ENCODE measurements at places on chromosomes 3 and 15. TPM values are rescaled to one million over a fixed set of nuclear protein-coding genes. Genes with fewer than 3 reads are reported as not detected.
A peak's percentile ranks its signal among the peaks of the same experiment; 100 is the strongest.

IL20RB gene
- total RNA-seq, result not detected

CLRN1 gene
- total RNA-seq, result not detected

STIMATE gene
- 22.9 TPM for total RNA-seq

STRA6 gene
- total RNA-seq, result 25.8 TPM

- DNase-seq, result peak; percentile 90
- H3K27ac ChIP-seq, result no peak overlapping the region
- H3K4me3 ChIP-seq, result peak overlapping the region; percentile 71
- peaks cover 19% of the 10 kb centered on the region for H3K4me1 ChIP-seq
Observed at GRCh38 chr15:68578175-68578979, 416 bp upstream of the CORO2B start.

GRCh38 chr3:136141891-136142290 lies 54.2 kb downstream of the MSL2 start:
- H3K4me3 ChIP-seq, result no peak overlapping the region
- H3K4me1 ChIP-seq, result peaks cover 22% of the 10 kb centered on the region
- peaks cover 9% of the 10 kb centered on the region for H3K36me3 ChIP-seq
- H3K27me3 ChIP-seq, result no peaks in the 10 kb centered on the region
- peak overlapping the region; percentile 73 for H3K27ac ChIP-seq

GRCh38 chr3:191085091-191085490 lies 114.0 kb upstream of the OSTN start:
- peaks cover 32% of the 10 kb centered on the region for H3K27me3 ChIP-seq
- no peaks in the 10 kb centered on the region for H3K4me1 ChIP-seq
- H3K27ac ChIP-seq, result no peak overlapping the region
- H3K4me3 ChIP-seq, result no peak overlapping the region

DNA sequence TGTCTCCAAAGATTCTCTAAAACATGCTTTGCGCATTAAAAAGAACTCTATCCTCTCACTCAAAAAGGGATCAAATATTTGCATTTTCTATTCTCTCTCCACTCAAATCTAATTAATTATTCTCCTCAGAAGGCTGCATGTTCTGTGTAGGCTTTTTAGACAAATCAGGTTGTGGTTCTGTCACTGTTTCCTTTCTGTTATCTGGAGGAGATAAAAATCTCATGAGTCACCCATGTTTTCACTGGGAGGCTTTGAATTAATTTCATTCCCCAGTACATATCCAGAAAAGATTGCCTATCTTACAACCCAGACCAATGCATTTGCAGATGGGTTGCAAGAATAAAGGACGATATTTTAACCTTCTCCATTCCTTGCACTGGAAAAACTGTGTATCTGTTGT lies 446.5 kb downstream of the GRM7 start:
- DNase-seq, result no peak
- no peak overlapping the region for H3K27ac ChIP-seq
- no peaks in the 10 kb centered on the region for H3K4me1 ChIP-seq
- H3K36me3 ChIP-seq, result no peaks in the 10 kb centered on the region

- no peak for DNase-seq
- peaks cover 41% of the 10 kb centered on the region for H3K36me3 ChIP-seq
- no peaks in the 10 kb centered on the region for H3K27me3 ChIP-seq
- no peak overlapping the region for H3K4me3 ChIP-seq
- peaks cover 5% of the 10 kb centered on the region for H3K4me1 ChIP-seq
Observed at GRCh38 chr3:138234401-138235179, 47.5 kb downstream of the ARMC8 start.

DNA sequence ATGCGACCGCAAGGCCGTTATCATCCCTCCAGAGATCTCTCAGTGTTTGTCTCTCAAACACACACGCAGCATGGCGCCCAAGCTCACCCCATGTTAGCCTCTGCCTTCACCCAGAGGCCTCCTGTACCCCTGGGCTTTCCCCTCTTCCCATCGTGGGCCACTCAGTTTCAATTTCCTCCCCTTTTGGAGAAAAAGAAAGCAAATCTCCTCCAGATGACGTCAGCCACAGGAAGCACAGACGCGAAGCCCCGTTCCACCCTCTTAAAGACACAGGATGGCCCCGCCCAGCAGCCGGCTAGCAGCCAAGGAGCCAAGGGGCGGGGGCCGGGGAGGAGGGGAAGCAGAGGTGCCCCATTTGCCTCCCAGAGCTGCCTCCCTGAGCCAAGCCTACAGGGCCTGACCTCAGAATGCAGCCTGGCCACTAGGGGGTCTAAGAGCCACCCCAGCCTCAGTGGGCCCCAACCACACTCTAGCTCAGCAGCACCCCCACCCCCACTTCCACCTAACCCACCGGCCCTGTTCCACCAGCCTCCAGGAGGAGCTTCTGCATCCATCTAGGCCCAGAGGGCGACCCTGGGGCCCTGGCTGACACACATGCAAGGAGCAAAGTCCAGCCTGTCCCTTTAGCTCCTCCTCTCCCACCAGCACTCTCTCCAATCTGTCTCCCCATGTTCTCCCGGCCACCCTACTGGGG lies 26.5 kb downstream of the ATRIP start:
- peak; percentile 94 for DNase-seq
- H3K4me3 ChIP-seq, result peak overlapping the region; percentile 98
- H3K4me1 ChIP-seq, result peaks cover 22% of the 10 kb centered on the region
- H3K36me3 ChIP-seq, result peaks cover 3% of the 10 kb centered on the region

DNA sequence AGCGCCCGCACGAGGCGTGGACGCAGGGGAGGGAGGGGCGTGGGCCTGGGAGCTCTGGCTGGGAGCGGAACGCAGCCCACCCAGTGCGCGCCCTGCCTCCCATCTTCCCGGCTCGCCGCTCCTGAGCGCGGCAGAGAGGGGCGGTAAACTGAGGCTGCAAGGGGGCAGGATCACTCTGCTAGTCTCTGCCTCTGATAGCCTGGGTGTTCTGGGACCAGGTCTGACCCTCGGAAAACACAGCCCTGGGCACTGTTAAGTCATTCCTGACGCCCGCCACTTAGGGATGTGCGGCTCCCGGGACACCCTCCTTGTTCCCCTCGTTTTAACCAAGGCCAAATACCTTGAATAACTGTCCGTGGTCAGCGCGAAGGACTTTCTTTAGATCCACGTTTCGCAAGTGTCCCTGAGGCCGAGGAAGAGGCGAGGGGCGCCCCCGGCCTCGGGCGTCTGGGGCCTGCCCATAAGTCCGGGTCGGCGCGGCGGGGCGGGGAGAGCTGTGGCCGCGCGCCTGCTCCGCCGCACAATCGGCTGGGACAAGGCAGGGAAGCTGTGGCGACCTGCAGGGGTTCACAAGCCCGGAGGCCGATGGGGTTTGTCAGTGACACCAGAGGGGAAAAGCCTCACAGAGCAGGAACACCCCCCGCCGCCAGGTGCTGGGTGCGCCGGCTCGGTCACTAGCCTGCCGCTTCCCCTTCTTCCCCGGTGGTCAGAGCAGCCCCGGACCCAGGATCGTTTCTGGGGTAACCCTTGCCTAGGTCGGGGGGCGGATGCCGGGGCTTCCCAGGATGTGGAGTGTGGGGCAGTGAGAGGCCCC lies 1.5 kb downstream of the ITPKA start:
- no peak overlapping the region for H3K27ac ChIP-seq
- peaks cover 15% of the 10 kb centered on the region for H3K4me1 ChIP-seq
- H3K4me3 ChIP-seq, result peak overlapping the region; percentile 60
- no peak for DNase-seq
- H3K36me3 ChIP-seq, result peaks cover 2% of the 10 kb centered on the region

GRCh38 chr3:197795200-197795599 lies 4.1 kb downstream of the LRCH3 start:
- no peaks in the 10 kb centered on the region for H3K36me3 ChIP-seq
- no peak overlapping the region for H3K27ac ChIP-seq
- no peak overlapping the region for H3K4me3 ChIP-seq
- H3K4me1 ChIP-seq, result peaks cover 62% of the 10 kb centered on the region
- no peak for DNase-seq
- no peaks in the 10 kb centered on the region for H3K27me3 ChIP-seq

- H3K27me3 ChIP-seq, result no peaks in the 10 kb centered on the region
- H3K36me3 ChIP-seq, result no peaks in the 10 kb centered on the region
- no peak overlapping the region for H3K4me3 ChIP-seq
- no peak for DNase-seq
Observed at GRCh38 chr3:20741381-20741780, 555.4 kb upstream of the SGO1 start.

- H3K27me3 ChIP-seq, result no peaks in the 10 kb centered on the region
- H3K27ac ChIP-seq, result no peak overlapping the region
- H3K4me3 ChIP-seq, result no peak overlapping the region
- peaks cover 41% of the 10 kb centered on the region for H3K36me3 ChIP-seq
- no peaks in the 10 kb centered on the region for H3K4me1 ChIP-seq
Observed at GRCh38 chr3:158652463-158652862, 8.1 kb downstream of the GFM1 start.

Data from osteocyte (in vitro differentiated cells).